Lower lobe of right lung (tissue), 2 donors: ENCODE measurements at places on chromosomes 11 and 22. TPM values are rescaled to one million over a fixed set of nuclear protein-coding genes. Genes with fewer than 3 reads are reported as not detected.

DNA sequence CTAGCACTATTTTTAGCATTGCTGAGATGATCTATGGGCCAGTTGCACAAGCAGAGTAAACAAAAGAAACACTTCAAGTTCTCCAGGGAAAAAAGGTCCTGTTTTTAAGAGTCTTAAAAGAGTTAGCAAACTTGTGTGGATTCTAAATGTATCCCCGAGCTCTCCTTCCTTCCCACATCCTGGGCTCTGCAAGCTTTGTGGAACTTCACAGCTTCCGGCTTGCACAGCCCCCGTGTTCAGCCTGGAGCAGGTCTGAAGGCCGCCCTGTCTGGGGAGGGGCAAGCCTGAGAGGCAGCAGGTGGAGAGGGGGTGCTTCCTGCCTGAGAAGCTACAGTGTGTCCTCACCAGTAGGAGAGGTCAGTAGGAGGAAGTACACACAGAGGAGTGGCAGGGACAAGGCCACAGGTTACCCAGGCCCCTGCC, 35.1 kb upstream of the SUSD2 start:
- H3K36me3 ChIP-seq = no peaks in the 10 kb centered on the region
- peak overlapping the region; percentile 80 for H3K27ac ChIP-seq
- peak; percentile 88 for DNase-seq
- H3K27me3 ChIP-seq = no peaks in the 10 kb centered on the region
- peaks cover 82% of the 10 kb centered on the region for H3K4me1 ChIP-seq

Gene PRSS23
- total RNA-seq = 40.3 TPM

DNA sequence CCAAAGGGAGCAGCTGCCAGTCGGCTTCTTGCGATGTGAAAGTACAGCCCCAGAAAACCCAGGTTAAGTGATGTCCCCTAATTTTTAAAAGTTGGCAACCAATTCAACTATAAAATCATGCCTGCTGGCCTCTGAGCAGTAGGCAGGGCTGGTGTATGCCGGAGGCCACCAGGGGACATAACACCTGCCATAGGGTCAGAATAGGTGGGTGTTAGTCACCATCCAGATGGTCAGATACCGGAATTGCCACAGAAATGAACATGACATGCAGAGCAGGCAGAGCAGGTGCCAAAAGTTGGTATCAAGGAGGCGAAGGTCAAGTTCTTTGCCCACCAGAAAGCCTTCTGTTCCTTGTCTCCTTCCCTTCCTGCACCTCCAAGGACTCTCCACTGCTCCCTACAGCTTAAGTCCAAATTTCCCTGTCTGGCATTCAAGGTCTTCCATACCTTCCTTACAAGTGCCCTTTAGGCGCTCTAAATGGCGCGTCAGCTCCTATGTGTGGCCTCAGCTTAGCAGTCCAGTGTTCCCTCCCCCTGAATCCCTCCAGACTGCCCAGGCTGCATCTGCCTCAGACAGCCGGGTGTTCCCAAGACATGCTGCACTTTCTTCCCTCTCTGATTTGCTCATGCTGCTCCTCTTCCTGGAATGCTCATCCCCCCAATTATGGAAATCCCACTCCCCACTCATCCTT, 45.1 kb downstream of the PTPRJ start:
- peaks cover 29% of the 10 kb centered on the region for H3K4me1 ChIP-seq
- no peak for DNase-seq
- H3K27me3 ChIP-seq = no peaks in the 10 kb centered on the region
- H3K4me3 ChIP-seq = no peak overlapping the region
- H3K27ac ChIP-seq = no peak overlapping the region

DNA sequence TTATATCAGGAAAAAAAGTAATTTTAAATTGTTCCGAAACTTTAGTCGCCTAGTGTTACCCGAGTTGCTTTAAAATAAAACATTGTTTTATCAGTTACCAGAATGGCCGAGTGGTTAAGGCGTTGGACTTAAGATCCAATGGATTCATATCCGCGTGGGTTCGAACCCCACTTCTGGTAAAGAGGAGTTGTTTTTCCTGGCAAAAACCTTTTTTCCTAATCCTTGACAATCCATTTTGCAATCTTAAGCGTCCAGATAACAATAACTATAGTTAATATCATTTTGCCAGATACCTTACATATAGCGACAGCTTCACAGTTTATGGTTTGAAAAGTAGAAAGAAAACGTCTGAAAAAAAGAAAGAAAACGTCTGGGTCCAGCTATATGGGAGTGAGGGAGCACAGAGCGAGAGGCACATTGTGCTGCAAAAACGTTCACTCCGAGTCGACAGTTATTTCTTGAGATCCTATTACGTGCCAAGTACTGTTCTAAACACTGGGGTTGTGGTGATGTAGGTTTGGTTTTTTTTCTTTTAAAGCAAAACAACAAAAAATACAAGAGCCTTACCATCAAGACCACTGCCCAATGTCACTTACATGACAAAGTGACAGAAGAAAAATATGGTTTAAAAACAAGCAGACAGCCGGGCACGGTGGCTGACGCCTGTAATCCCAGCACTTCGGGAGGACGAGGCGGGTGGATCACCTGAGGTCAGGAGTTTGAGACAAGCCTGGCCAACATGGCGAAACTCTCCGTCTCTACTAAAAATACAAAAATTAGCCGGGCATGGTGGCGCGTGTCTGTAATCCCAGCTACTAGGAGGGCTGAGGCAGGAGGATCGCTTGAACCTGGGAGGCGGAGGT, 40.6 kb downstream of the OR4D9 start:
- H3K27ac ChIP-seq = peak overlapping the region; percentile 76
- no peak for DNase-seq
- no peaks in the 10 kb centered on the region for H3K27me3 ChIP-seq
- peaks cover 27% of the 10 kb centered on the region for H3K4me1 ChIP-seq

- H3K27me3 ChIP-seq = no peaks in the 10 kb centered on the region
- peak overlapping the region; percentile 98 for H3K4me3 ChIP-seq
- H3K4me1 ChIP-seq = peaks cover 32% of the 10 kb centered on the region
- no peak for DNase-seq
- H3K27ac ChIP-seq = peak overlapping the region; percentile 97
These were observed 1.5 kb downstream of the SIDT2 start for GRCh38 chr11:117180020-117180419.

GRCh38 chr22:40423310-40423688, 52.9 kb downstream of the SGSM3 start:
- H3K4me3 ChIP-seq = no peak overlapping the region
- H3K4me1 ChIP-seq = peaks cover 20% of the 10 kb centered on the region
- DNase-seq = peak; percentile 45
- H3K27ac ChIP-seq = no peak overlapping the region

- no peak for DNase-seq
- H3K4me3 ChIP-seq = no peak overlapping the region
These were observed 120.0 kb downstream of the SLC17A6 start for GRCh38 chr11:22458161-22458560.

- DNase-seq = peak; percentile 82
- H3K27me3 ChIP-seq = no peaks in the 10 kb centered on the region
- peak overlapping the region; percentile 58 for H3K27ac ChIP-seq
- peaks cover 54% of the 10 kb centered on the region for H3K4me1 ChIP-seq
- peaks cover 37% of the 10 kb centered on the region for H3K36me3 ChIP-seq
These were observed 5.2 kb downstream of the SBF1 start for GRCh38 chr22:50469377-50470305.

DNA sequence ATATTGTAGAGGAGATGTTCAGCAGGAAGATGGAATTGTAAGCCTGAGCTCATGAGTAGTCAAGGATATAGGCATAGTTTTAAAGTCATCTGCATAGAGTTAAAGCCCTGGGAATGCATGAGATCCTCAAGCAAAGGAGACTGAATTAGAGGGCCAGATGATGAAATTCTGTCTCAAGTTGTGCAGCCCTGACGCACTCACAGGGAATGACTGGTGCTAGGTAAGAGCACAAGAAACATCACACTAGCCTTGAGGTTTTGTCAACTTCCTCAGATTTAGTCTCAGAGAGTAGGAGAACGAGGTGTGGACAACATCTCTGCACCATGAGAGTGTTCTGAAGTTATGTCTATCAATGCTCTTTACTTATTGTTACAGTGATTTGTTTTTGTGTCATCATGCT, 5.8 kb downstream of the RAB38 start:
- H3K4me3 ChIP-seq = no peak overlapping the region
- no peak for DNase-seq
- no peaks in the 10 kb centered on the region for H3K36me3 ChIP-seq
- H3K4me1 ChIP-seq = no peaks in the 10 kb centered on the region
- H3K27me3 ChIP-seq = no peaks in the 10 kb centered on the region

Gene NUDT22
- 45.0 TPM for total RNA-seq

DNA sequence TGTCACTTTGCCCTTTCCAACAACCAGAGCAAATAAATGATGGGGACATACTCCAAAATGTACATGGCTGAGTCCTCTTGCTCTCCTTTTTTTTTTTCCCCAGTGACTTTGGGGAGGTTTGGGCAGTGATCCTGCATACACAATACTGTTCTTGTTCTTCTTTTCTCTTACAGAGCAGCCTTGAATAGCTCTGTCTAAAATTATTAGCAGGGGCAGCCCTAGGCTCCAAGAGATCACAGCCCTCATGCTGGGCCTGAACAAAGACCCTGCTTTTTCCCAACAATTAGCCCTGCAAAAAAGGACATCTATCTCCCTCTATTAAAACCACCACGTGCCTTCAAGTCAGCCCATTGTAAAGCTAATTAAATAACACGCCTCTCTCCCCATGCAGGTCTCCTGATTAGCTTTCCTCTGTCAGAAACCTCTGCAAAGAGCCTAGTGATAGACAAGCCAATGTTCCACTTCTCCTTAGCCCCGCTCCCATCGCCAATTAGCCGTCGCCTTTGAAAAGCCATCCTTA, 54.7 kb downstream of the ETS1 start:
- H3K4me3 ChIP-seq = no peak overlapping the region
- H3K27ac ChIP-seq = no peak overlapping the region
- DNase-seq = no peak
- H3K27me3 ChIP-seq = no peaks in the 10 kb centered on the region
- no peaks in the 10 kb centered on the region for H3K4me1 ChIP-seq

DNA sequence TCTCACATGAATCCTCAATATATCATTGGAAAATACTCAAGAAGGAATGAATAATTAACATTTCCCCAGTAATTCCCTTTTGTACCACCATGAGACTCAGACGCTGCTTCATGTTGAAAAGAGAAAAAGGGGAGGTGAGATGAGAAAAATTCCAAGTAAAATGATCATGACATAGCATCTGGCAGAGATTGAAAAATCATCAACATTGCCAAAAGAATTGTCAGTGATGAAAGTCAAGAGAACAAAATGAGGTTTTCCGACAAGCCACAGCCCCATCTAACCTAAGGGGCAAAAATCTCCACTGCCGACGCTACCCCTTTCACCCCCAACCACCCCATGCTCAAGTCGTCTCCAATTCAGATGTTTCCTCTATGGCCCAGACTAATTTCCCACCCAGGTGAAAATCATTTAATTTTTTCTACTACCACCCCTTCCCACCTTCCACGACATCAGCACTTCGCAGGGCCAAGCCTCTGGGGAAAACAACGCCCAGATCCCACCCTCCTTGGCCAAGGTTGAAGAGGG, 1.2 kb downstream of the RAB6A start:
- no peaks in the 10 kb centered on the region for H3K27me3 ChIP-seq
- DNase-seq = no peak
- peak overlapping the region; percentile 92 for H3K4me3 ChIP-seq

GRCh38 chr11:92763336-92763735, 206.1 kb upstream of the MTNR1B start:
- no peak overlapping the region for H3K27ac ChIP-seq
- DNase-seq = no peak
- no peaks in the 10 kb centered on the region for H3K36me3 ChIP-seq
- H3K4me3 ChIP-seq = no peak overlapping the region
- H3K27me3 ChIP-seq = no peaks in the 10 kb centered on the region

DNA sequence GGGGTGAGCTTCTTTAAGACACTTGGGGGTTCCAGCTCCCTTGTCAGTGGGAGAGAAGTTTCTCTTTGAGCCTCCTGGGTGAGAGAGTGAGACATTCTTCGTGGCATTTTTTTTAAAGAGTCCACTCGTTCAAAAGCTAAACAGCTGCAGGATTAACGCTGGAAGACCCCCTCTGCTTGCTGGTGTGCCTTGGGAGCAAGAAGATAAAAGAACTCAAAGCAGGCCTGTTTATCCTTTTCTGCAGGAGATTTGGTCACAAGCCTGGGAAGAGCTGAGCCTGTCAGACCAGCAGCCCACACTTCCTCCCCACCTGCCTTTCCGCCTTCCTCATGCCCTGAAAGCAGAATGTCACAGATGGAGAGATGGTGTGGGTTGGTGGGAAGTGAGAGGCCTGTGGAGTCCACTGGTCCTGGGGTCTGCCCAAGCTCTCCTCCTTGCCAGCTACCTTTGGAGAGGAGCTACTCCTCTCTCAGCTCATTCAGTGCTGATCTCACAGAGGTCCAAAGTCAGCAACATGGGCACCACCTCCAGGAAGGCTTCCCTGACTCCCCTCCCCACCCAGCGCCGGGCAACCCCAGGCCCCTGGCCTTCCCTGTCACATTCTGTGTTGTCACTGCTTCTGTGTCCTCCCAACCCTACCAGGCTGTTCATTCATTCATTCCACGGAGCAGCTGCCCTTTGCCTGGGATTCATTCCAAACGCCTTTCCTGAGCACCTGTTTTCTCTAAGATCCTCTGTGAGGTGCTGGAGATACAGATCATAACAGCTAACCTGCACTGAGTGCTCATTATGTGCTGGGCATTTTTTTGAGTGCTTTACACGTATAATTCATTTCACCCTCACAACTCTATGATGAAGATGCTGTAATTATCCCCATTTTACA, 6.7 kb downstream of the GDPD5 start:
- H3K4me3 ChIP-seq = no peak overlapping the region
- no peak overlapping the region for H3K27ac ChIP-seq
- no peaks in the 10 kb centered on the region for H3K27me3 ChIP-seq
- no peaks in the 10 kb centered on the region for H3K36me3 ChIP-seq
- peaks cover 5% of the 10 kb centered on the region for H3K4me1 ChIP-seq
- DNase-seq = no peak

Gene TRIM49
- total RNA-seq = not detected

DNA sequence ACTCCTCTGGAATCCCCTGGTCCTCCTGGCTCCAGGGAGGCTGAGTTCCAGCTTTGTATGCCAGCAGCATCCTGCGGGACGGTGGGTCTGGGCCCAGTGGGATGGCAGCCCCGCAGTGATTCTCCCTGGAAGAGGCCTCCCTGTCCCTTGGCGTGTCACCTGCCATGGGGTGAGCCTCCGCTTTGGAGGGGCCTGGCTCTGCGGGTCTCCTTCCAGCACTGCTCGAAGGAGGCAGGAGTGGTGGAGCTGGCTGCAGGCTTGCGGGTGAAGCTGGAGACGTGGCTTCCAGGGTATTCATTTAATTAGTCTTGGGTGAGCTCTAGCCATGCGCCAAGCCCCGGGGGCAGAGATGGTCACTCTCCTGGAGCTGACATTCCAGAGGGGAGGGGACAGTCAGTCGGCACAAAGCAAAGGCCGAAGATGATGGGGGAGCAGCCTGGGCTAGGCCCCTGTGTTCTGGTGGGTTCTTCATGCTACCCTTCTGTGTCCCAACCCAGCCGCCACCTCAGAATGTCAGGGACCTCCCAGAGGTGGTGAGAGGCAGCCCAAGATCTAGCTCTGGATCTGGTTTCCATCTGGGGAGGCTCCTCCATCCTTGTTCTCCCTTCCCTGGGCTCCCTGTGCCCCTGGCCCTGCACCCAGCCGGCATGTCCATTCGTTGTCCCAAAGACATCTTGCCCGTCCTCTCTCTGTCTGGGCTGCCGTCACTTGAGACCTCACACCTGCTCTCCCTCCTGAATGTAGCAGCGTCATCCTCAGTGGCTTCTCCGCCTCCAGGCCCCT, 1332.5 kb downstream of the BRD1 start:
- H3K4me3 ChIP-seq = no peak overlapping the region
- DNase-seq = peak; percentile 32

- DNase-seq = no peak
- no peaks in the 10 kb centered on the region for H3K27me3 ChIP-seq
- no peaks in the 10 kb centered on the region for H3K4me1 ChIP-seq
- H3K36me3 ChIP-seq = no peaks in the 10 kb centered on the region
These were observed 951.6 kb downstream of the DLG2 start for GRCh38 chr11:84675396-84676025.

Gene CEP126
- total RNA-seq = 6.4 TPM
